ENCODE measurements at places on chromosomes 2 and 18.

GRCh38 chr2:120294008-120294340, 41.3 kb downstream of the RALB start:
- DNase-seq = no peak

DNA sequence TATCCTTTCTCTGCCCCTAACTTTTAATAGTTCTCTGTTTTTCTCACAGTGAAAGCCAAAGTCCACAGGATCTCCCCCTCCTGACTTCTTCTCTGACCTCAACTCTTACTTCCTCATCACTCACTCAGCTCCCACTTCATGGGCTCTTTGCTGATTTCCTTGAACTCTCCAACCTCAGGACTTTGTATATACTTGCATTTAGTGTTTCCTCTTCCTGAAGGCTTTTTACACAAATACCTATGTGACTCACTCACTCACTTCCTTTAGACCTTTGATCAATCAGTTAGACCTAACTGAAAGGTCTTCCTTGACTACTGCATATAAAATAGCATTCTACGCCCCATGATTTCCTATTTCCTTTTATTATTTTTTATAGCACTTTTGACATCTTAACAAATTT, 233.1 kb upstream of the MEX3C start:
- DNase-seq = no peak

- no peak for DNase-seq
Observed at GRCh38 chr18:77203071-77203470, 46.6 kb upstream of the GALR1 start.

DNA sequence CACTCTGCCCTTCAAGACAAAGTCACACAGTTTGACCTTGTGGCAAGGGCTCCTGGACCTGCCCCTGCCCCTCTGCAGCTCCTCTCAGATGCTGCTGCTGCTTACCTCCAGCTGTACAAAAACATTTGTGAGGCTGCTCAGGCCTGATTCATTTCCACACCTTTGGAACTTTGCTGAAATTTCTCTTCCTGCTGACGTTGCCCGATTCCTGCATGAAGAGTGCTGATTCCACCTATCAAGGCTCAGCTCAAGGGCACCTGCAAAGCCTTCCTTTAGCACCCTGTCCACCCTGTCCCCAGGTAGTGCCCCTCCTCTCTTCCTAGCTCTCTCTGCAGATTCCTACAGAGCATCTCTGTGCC, 738.3 kb upstream of the HS6ST1 start:
- no peak for DNase-seq

DNA sequence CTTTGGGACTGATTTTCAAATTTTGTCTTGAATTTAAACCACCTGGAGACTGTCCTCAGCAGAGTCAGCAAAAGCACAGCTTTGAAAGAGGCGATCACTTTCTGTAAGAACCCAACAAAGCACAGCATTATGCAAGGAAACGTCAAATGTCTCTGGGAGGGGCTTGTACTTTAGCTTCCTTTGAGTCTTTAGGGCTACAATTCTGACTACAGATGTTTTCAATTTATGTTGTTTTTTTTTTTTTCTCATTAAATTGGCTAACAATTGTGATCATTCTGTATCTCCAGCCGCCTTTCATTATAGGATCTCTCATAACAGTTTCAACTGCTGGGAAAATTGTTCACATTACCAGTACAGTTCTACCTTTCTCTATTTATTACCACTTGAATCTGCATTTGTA, 48.3 kb downstream of the COL3A1 start:
- peak; percentile 51 for DNase-seq

DNA sequence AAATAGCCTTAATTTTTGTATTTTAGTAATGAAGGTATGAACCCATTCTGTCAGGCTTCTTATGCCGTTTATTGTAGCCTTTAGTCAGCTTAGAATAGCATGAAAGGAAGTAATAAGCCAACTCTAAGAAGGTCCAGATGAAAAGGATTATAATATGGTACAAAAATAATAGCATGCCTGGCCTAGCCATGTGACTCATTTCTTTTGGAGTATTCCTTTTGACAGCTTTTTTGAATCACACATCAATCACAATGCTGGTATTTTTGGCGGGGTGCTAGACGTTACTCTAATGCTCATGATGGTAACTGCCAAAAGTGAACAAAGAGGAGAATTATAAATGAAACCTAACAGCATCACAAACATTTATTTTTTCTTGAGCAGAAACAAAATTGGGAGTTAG, 19.9 kb downstream of the FMNL2 start:
- DNase-seq = no peak

- DNase-seq = no peak
Observed at GRCh38 chr2:60794271-60794863, 38.3 kb downstream of the PAPOLG start.

- no peak for DNase-seq
Observed at GRCh38 chr18:3498698-3499471, 48.9 kb downstream of the TGIF1 start.

GRCh38 chr2:66058675-66059074, 376.2 kb upstream of the MEIS1 start:
- DNase-seq = no peak

GRCh38 chr2:26035090-26035743, 1.3 kb downstream of the RAB10 start:
- no peak for DNase-seq

DNA sequence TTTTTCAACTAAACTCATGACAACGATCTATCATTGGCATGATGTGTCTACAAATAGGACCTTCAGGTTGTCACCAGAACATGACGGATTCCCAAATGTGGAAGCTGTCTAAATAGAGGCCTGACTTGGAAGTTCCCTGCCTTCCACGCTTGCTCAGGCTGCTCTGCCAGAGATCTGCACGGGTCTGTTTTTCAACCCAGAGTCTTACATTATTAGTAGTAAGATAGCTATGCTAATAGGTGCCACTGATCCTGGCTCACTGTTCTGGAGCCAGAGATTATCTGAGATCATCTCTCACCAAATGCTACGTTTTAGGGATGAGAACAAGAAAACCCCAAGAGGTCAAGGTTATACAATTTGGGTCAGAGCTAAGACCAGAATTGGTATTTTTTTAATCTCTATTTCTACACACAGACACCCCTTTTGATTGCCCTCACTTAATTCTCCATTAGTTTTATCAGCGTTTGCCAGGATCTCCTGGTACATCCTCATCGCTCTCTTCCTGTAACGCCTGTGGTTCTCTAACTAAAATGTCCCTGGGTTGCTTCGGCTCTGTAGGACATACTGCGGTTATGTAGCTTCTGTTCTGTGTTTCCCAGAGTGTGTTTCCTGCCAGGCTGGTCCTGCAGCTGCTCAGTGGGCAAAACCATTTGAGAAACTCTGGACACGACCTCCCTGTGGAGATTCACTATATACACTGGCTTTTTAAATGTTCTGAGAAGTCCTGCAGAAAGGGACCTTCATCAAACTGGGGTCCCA, 5.7 kb downstream of the CDC42EP3 start:
- no peak for DNase-seq

DNA sequence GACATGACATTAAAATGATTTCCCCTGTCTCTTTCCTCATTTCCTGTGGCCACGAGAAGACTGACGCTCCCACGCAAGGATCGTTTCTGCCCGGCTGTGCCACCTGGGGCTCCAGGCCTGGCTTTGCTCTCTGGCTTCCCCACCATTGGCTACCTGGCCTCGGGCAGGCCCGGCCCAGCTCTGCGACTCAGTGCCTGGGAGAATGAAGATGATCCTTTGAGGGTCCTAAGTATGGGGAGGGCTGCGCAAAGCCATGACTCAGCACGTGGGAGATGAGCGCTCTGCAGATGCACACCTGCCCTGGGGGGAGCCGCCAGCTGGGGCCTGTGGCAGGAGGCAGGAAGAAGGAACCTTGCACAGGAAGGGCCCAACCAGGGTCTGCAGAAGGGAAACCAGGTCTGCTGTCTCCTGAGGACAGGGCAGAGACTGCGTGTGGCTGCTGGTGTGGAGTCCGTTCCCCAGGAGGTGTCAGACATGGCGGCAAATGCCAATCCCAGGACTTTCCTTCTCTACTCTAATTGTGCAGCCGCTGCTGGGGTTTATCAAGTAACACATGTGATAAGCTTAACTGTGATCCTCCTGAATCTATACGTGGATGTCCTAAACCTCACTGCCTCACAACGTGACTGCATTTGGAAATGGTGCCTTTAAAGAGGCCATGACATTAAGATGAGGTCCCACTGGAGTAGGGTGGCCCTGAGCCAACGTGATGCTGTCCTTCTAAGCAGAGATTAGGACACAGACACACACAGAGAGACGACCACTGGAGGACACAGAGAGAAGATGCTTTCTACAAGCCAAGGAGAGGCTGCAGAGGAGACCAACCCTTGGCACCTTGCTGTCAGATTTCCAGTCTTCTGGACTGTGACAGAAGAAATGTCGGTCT, 32.9 kb downstream of the MBP start:
- DNase-seq = no peak

- no peak for DNase-seq
Observed at GRCh38 chr2:136250131-136250530, 132.2 kb upstream of the CXCR4 start.

- DNase-seq = no peak
Observed at GRCh38 chr18:8413751-8414150, 195.5 kb upstream of the RAB12 start.

- DNase-seq = no peak
Observed at GRCh38 chr2:5694306-5694705, 2.1 kb downstream of the SOX11 start.

GRCh38 chr2:239948100-239948881, 76.9 kb downstream of the NDUFA10 start:
- DNase-seq = no peak

- no peak for DNase-seq
Observed at GRCh38 chr2:203572316-203572715, 37.2 kb upstream of the RAPH1 start.

DNA sequence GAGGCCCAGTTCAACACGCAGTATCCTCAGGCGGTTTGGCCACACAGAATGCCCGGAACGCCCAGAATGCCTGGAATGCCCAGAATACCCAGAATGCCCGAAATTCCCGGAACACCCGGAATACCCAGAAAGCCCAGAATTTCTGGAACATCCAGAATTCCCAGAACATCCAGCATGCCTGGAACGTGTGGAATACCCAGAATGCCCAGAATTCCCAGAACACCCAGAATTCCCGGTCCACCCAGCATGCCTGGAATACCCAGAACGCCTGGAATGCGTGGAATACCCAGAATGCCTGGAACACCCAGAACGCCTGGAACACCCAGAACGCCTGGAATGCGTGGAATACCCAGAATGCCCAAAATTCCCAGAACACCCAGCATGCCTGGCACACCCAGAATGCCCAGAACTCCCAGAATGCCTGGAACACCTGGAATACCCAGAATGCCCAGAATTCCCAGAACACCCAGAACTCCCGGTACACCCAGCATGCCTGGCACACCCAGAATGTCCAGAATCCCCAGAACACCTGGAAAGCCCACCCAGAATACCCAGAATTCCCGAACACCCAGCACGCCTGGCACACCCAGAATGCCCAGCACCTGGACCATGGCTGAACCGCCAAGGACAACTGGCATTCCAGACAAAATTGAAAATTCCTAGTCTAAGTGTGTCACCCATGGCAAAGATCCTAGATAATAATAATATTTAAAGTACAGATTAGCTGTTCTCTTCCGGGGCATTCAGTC, 487.4 kb upstream of the SALL3 start:
- no peak for DNase-seq

DNA sequence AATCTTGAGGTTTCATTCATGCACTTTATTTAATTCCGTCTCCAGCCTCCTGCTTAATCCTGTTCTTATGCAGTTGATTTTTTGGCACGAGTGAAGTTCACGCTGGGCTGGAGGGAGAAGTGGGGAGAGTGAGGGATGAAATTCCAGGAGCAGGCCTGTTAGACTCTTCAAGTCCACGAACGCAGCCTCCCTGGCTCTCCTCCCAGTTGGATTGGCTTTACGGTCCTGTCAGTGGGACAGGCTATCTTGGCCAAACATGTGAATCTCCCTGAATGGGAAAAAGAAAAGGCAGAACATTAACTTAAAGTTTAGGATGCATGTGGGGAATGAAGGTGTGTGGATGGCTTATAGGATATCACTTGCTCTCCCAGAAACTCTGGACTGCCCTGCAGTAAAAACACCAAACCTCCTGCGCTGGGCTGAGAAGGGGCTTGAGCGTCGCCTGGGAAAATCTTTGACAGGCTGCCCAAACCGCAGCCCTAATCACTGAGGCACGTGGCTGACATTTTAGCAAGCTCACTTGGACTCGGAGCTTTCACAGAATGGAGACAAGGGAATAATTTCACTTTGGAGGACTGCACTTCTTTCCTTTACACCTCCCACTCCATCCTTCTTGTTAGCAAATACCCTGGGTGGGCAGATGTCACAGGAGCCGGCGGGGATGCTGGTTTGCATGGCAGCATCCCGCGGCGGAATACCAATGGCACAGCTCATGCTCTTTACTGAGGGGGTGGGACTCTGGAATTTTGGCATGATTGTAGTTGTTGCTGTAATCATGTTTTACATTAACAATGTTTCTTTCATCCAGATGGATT, 93.9 kb downstream of the ACKR3 start:
- DNase-seq = peak; percentile 40

- no peak for DNase-seq
Observed at GRCh38 chr2:61493523-61493942, 22.6 kb upstream of the USP34 start.

DNA sequence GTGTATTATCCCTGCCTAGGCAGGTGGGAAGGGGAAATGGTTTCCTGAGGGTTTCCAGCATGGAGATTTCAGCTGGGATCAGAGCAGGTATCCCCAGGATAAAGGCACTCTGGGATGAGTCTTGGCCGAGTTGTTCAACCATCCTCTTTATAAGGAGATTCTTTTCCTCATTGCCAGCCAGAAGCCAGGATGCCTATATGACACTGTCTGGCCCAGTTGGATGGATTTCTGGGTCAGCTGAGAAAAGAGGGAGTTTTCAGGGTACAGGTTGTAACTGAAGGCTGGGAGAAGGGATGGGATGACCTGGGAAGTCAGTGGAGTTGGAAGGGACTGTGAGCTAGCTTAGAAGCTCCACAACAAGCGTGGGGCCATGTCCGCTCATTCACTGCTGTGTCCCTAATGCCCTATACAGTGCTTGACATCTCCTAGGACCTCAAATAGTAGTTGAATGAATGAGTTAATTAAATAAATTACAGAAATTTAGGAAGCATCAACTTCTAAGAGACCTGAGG, 8.3 kb downstream of the RHOB start:
- no peak for DNase-seq

DNA sequence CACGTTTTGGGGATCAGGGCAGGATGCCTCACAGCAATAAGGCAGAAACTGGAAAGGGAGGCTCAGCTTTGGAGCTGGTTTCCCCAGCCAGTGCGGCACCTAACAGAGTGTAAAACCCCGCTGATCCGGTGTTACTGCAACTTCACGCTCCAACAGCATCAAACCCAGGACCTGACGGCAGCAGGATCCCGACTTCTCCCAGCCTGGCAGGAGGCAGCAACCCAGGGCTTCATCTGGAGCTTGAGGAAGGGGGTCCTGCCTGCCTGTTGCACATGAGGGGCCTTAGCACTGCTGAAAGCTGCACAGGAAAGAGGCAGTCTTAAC, 209.8 kb downstream of the MGAT5 start:
- no peak for DNase-seq

GRCh38 chr2:123738643-123739042, 286.4 kb upstream of the CNTNAP5 start:
- DNase-seq = no peak

All from GM04503 (cell line).